GM20000 (cell line): ENCODE measurements at places on chromosomes 1 and 21.

- DNase-seq: peak; percentile 64
These were observed 57.9 kb upstream of the S1PR1 start for GRCh38 chr1:101178688-101179491.

DNA sequence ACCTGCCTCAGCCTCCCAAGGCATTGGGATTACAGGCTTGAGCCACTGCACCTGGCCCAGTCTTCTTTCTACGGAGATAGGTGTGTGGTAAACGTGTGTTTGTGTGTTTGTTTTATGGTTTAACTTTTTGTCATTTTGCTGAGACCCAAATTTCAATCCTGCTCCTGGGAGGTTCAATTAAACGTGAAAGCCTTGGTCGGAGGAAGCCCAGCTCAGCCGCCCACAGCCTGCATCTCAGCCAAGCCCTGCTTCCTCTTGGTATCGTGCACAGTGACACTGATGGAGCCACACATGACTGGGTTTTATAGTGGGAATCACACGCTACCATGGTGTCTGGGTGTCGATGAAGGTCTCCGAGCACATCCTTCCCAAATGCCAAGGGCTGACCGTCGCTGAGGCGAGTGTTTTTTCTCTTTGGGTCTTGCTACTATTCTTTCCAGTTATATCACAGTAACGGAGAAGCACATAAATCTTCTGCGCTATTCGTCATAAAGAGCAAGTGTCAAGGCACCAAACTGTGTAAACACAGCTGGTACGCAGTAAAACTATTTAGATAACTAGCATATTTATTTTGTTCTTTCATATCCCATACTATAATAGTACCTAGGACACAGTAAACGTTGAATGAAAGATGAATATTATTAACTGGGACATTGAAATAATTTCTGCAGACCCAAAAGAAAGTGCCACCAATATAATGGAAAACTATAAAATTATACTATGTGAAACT is 39.3 kb downstream of the HLCS start:
- DNase-seq: no peak

DNA sequence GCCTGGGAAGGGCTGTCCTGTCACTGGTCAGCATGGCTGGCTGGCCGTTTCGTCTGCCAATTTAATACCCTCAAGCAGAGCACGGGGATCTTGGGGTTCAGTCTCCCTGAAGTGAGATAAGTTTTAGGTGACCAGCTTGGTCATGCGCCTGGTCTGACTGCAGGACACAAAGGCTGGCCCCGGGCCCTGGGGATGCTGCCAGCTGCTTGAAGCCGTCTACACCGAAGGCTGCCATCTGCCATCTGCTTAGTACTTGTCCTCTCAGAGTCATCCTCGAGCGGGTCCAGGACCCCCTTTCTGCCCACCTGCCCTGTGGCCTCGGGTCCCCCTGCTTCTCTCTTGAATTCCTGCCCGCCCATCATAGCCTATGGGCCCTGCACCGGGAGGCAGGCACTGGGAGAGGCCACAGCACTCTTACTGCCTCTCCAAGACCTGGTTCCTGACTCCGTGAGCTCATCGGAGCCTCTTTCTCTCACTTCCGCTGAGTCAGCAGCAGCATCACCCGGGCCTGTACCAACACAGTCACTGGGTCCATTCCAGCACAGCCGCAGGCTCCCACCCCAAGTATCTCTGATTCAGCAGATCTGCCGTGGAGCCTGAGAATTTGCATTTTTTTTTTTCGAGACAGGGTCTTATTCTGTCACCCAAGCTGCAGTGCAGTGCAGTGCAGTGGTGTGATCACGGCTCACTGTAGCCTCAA is 7.0 kb downstream of the FBLIM1 start:
- no peak for DNase-seq

DNA sequence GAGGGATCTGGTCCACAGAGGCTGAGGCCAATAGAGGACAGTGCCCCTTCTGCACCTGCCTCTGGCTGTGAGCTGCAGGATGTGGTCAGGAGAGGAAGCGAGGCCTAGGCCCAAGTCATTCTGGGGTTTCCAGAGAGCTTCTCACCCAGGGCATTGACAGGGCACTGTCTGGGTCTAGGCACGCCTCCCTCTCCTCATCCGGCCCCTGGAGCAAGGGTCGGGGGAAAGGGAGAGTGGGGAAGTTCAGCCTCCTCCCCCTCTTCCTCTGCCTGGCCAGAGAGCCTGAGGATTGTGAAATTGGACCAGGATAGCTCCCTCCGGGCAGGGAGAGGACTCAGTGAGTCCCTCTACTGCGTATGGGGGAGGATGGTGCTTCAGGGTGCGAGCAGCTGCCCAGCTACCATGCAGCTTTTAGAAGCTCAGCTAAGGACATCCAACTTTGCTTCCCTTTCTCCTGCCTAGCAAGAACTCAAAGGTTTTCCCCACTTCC is 6.3 kb upstream of the INAVA start:
- peak; percentile 87 for DNase-seq

GRCh38 chr1:211485480-211485857 is 6.5 kb downstream of the RD3 start:
- no peak for DNase-seq

DNA sequence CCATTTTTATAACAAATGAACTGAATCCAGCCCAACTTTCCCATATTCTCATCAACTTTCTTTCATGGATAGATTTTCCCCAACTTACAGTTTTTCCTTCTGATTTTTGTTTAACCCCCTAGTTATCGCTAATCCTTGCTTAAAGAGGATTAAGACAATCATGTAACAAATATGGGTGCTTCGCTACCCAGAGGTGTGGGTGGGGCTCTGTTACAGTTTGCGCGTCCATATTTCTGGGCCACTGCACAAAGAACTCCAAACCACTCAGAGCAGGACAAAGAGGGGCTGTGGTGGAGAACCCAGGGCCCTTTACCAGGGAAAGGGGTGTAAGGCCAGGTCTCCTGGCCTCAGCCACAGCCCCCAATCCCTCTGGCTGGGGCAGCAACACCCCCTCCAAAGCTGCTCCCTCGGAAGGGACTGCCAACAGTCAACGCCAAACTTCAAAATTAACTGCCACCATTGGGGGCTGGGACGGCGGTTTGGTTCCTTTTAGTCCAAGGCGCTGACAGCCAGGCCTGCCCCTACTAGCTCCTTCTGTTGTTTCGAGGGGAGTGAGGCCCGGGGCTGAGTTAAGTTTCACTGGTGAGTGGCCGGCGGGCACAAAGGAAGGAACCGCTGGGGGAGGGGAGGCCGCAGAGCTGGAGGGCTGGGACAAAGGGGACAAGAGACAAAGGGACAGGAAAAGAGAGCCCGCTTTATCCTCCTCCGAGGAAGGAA is 27.9 kb downstream of the SSBP3 start:
- DNase-seq: no peak
